ENCODE measurements at places on chromosomes 12 and 14.
A peak's percentile ranks its signal among the peaks of the same experiment; 100 is the strongest.

GRCh38 chr14:35403114-35403602 lies 1.4 kb downstream of the NFKBIA start:
- DNase-seq, result peak; percentile 24

DNA sequence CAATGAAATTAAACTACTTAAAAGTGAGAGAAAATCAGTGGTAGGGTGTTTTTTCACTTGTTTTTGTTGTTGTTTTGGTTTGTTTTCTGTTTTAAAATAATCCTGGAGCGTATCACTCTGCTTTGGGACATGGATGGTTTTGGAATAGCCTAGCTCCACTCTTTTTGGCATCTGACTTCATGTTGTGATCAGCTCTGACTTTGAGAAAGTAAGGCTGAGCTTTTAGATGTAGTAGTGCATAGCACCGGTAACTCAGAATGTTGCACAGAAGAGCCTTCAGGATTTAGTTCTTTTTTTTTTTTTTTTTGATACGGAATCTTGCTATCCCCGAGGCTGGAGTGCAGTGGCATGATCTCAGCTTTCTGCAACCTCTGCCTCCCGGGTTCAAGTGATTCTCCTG lies 8.1 kb downstream of the TRAFD1 start:
- DNase-seq, result no peak

- DNase-seq, result no peak
These were observed 26.9 kb downstream of the SIX1 start for GRCh38 chr14:60622210-60622916.

DNA sequence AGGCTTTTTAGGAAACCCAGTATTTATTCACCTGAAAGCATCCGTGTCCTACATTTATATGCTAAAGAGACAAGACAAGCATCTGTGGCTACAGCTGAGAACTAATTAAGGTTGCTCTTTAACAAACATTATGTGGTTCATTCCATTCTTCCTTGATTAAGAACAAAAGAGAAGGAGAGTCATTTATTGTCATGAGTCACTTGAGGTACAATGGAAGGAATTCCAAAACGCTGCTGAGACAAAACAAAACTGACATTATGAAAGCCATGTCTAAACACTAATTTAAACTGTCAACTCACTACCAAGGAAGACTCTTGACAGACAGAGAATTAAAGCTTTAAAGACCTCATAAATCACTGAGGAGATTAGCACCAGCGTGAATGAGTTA lies 214.4 kb downstream of the BMP4 start:
- DNase-seq, result no peak

GRCh38 chr14:104263675-104264358 lies 125.4 kb downstream of the KIF26A start:
- no peak for DNase-seq

- DNase-seq, result no peak
These were observed 8.4 kb upstream of the C12orf75 start for GRCh38 chr12:105322070-105322469.

DNA sequence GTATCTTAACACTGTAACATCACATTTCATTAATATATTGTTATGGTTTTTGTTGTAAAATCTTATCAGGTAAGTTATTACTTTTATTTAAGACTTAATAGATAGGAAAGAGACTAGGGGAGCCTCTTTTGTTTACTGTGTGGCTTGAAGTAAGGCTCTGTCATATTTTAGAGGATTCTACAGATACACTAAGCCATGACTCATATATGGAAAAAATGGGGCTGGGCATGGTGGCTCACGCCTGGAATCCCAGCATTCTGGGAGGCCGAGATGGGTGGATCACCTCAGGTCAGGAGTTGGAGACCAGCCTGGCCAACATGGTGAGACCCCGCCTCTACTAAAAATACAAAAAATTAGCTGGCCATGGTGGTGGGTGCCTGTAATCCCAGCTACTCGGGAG lies 23.6 kb upstream of the NPFF start:
- no peak for DNase-seq

GRCh38 chr12:89875809-89876208 lies 167.2 kb upstream of the ATP2B1 start:
- no peak for DNase-seq

DNA sequence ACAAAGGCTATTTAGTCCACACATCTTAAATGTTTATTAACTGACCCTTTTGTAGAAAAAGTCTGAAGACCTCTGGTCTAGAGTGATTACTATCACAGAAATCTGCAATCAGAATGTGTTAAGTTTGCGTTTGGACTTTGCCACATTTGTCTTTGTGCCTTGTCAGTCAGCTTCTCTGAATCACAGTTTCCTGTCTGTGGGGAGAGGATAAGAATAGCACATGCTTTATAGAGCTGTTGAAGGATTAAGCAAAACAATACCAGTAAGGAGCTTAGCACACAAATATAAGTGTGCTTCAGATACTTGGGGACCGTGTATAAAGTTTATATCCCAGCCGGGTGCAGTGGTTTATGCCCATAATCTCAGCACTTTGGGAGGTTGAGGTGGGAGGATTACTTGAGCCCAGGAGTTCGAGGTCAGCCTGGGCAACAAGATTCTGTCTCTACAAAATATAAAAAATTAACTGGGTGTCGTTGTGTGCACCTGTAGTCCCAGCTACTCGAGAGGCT lies 63.0 kb upstream of the BTG1 start:
- DNase-seq, result peak; percentile 39

DNA sequence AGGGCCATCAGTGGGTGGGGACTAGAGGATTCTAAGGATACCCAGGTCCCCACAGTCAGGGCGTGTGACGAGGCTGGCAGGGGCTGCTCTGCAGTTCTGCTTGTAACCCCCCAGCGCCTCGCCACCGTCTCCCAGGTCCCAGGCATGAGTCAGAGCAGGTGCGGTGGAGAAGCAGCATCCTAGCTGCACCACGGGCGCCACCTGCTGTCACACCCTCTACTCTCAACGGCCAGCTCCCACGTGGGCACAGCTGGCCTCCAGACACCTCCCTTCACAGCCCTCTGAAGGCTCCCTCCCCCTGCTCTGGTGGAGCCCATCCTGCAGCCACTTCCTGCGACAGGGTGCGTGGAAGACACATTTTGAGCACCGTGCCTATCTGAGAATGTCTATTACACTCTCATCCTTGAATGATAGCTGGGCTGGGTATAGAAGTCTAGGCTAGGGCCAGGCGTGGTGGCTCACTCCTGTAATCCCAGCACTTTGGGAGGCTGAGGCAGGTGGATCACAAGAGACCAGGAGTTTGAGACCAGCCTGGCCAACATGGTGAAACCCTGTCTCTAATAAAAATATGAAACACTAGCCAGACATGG lies 6.9 kb upstream of the NUDT14 start:
- DNase-seq, result no peak

DNA sequence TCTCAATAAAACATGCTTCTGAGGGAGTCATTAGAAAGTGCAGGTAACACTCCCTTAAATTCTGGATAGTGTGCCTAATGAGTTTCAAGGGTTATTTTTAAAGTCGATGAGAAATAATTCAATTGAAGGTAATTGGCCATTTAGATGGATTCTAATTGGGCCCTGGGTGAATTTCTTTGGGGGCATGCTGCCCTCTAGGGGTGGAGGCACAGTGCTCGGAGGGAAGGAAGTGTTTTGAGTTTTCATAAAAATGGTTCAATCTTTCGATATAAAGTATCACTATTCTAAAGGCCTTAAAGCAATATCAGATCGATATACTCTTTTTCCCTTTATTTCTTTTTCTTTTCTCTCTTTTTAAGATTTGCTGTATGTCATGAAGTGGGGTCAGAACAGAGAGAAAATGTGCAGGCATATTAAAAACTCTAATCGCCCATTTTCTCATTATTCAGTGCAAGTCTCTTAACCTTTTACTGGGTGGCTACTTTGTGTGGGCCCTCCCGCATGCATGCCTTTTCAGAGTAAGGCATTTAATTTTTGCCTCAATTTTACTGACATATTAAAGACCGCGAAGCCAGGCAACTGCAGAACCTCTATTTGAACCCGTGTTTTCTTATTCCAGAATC lies 25.5 kb downstream of the NKX2-8 start:
- no peak for DNase-seq

DNA sequence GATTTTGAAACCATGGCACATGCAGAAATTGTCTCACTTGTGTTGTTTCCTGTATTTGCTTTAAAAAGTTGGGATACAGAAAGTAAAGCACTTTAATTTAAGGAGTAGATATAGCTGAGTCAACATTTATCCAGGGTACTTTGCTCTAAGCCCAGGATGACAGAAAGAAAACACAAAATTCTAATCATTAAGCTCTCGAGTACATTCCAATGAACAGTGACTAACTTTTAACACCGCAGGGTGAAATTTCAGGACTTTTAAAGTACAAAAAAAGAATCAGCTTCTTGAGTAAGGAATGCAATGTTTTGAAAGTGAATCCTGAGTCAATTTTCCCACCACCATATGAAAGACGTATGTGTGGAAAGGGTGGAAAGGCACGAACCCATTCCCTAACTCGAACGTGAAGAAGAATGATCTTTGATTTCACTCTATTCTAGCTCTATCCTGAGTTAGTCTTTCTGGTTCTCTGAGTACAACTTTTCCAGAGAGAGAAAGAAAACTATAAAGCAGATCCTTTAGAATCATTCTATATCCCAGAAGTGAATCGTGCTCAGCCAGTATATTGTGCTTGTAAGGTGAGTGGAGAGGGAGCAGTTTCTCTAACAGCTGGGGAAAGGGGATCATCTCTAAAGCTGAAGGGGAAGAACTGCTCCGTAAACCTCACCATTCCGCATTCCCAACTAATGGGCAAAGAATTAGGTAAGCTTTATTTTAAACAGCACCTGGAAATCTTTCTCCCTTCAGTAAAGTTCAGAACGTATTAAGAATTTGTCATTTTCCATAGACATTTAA lies 779.0 kb upstream of the FLRT2 start:
- DNase-seq, result no peak

DNA sequence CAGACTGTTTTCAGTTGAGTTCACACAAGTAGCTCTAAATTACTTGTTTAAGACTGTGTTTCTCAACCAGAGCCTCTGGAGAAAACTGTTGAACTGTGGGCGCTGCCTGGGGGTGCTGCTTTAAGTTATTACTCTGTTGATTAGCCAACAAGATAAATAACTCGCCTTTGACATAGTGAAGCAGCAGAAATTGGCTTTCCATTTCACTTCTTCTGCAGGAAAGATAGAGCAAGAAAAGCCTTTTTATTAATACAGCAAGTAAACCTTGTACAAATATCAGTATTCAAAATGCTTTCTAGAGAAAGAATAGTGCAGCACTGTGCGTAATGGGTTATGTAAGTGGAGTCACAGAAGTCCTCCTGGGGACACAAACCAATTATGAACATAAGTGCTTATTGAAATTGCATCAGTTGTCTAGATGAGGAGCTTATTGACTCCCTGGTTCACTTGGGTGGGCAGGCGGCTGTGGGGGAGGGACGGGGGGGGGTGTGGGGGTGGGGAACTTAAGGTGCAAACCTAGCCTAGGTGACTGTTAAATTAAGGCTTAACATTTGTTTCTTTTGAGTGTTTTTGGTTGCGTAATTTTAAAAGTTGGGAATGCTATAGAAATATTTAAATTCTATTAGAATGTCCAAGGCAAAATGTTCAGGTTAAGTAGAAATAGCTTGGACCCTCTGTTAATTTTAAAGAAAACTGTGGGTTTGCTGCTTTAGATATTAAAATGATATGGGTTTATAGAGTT lies 6.3 kb downstream of the FRS2 start:
- no peak for DNase-seq

GRCh38 chr14:32477396-32477795 lies 148.3 kb downstream of the AKAP6 start:
- no peak for DNase-seq

- DNase-seq, result no peak
These were observed 78.6 kb downstream of the SLC24A4 start for GRCh38 chr14:92401561-92401960.

DNA sequence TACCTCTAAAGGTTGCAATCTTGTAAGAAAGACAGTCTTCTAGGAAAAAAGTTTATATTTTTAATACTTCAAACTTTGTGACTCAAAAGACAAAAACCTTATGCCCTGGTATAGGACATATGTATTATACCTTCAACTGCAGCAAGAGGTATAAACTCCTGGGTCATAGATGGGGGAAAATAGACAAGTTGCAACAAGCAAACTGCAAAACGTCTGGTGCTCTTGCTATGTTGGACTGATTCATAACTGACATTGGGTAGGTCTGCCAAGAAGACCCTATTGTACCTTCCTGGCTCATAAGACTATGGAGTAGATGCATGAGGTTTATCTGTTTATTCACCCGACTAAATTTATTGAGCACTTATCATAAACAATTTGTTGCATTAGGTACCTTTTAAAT lies 40.9 kb downstream of the BEST3 start:
- no peak for DNase-seq
